ENCODE measurements at places on chromosomes 6 and 20.

- no peak for DNase-seq
Measured at GRCh38 chr20:57263801-57264792, 2.3 kb downstream of the BMP7 start.

DNA sequence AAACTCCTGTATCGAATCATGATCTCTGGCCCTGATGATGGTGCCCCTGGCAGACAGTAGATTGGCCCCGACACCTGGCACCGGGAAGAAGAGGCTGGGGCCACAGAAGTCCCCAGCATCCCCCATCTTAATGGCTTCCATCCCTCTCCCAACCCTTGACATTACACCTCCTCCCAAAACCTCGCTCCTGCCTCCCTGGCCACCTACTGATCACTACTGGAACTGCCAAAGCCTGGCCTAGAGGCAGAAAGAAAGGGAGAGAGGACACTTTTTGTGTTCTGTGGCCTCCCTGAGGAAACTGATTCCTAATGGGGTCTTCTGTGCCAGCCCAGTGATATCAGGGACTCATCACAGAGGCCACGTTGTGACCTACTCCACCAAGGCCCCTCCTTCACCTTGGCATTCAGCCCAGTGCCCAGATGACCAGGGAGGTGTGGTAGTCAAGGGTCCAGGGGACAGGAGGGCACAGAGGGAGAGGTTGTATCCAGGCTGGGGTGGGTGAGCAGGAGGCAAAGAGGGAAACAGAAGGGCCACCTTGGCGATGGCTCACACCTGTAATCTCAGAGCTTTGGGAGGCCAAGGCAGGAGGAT, 6.1 kb downstream of the C20orf173 start:
- peak; percentile 31 for DNase-seq

GRCh38 chr6:138406443-138406842, 2.4 kb downstream of the HEBP2 start:
- peak; percentile 27 for DNase-seq

DNA sequence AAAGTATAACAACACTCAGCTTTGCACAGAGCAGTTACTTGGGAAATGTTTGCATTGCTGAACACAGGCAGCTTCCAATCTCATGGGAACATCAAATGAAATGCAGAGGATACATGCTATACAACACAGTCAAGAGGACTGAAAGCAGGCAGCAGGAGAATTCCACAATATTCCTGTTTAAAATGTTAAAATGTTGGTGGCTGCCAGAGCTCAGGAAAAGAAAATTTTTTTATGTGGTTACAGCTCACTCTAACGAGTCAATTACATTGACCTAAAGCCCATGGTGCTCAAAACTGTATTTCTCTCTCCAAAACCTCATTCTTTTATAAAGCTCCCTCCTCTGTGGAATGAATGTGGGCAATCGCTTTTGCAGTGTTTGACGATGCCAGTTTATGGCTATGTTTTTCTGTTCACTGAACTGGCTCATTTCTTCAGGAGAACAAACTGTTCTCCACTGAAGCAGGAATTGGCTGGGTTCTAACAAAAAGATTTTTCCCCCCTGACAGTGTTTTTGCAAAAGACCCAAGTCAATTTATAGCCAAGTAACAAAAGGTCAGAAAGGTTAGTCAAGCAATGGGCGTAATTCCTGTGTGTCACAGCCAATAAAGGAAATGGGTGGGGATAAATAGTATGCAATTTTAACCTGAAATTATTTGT, 69.0 kb downstream of the ZHX3 start:
- no peak for DNase-seq

All from activated CD4-positive, alpha-beta T cell treated with anti-CD3 and anti-CD28 coated beads, Interleukin-2, amount 50 U/mL, for 16 hours (primary cell).